Left lobe of liver (tissue), 2 donors: ENCODE measurements at places on chromosomes 6 and 20.

DNA sequence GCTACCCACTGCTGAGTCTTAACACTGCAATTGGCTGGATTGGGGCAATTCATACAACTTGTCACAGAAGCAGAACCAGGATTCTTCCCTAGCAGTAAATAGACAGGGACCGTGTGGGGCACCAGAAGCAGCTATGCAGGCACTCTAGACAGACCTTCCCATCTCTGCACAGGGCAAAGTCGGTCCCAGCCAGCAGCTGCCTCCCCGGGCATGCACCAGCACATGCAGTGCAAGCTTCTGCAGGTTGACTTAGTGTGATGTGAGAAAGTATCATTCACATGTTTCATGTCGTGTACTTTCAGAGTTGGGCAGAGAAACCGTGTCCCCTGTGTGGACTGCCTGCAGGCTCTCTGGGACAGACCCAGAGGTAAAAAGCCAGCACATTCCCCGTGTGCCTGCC is 98.0 kb upstream of the FOXA2 start:
- no peak for DNase-seq

DNA sequence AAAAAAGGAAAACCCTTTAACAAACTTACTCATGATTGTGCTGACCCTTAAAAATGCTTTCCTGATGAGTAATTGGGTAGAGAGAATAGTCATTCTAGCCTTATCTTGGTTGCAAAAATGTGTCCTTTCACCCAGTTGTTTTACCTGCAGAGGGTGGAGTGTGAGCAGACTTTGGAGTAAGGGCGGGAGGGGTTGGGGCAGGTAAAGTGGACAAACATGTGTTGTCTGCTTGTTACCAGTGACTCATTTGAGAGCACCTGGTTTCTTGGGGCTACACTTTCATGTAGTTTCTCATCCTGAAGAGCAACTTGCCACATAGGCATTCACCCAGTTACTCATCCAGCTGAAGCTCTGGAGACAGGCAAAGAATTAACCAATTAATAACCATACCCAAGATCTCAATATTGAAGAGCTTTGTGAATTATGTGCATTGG is 121.1 kb downstream of the TNFRSF21 start:
- no peak for DNase-seq

- no peak for DNase-seq
These were observed 16.7 kb downstream of the CD109 start for GRCh38 chr6:73712535-73713173.

DNA sequence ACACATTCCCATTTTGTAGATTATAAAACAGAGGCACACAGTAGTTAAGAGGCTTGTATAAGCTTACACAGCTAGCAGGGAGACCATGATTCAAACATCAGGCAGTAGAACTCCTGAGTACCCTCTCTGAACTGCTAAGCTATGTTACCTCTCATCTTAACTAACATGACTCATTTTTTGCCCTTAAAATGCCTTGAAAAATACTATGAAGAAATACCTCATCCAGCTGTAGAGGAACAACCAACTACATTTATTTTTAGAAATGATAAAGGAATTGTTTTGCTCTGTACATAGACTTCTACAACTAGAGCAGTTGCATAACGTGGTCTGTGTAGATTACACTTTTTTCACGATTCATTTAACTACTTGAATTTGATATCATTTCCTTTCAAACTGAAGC is 102.1 kb downstream of the FLRT3 start:
- DNase-seq, result no peak

DNA sequence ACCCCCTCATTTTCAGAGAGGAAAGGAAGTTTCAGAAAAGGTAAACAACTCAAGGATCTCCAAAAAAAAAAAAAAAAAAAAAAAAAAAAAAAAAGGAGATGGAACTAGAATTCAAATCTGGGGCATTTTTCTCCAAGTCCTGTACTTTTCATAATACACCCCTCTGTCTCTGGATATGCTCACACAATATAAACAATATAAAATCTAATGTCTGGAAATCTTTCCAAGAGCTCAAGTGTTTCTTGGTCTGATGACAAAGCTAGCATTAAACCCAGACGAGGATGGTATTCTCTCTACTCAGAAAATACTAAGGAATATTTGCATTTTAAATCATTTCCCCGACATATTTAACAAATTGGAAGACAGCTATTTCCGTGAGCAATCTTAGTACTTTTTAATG is 5.8 kb downstream of the GCM1 start:
- no peak for DNase-seq

- DNase-seq, result no peak
These were observed 119.9 kb downstream of the INSM1 start for GRCh38 chr20:20487811-20488210.

DNA sequence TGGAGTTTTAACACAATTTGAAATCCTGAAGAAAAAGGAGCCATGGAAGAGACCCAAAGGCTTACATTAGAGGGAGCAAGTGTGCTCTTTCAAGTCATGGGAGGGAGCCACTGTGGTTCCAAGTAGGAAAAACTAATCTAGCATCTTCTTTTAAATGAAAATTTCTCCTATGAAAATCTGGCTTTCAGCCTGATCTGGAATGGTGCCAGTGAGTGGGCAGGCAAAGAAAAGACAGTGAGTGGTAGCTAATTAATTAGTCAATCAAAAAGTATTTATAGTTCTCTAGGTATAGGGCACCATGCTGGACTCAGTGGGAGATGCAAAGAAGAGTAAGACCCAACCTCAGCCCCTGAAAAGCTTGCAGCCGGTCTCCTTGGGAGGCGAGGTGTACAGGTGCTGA is 21.9 kb downstream of the CAP2 start:
- no peak for DNase-seq

DNA sequence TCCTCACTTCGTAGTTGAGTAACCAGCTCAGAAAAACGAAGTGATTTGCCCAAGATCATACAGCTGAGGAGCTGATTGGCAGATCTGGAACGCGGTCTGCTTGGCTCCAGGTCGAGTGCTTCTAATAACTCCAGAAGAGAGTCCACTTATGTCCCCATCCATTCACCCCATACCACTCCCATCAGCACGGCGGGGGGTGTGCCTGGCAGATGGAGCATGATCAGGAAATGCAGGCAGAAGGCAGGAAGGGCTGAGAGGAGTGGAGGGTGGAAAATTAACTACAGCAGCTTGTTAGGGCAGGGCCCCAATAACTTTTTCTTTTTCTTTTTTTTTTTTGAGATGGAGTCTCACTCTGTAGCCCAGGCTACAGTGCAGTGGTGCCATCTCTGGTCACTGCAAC is 15.0 kb downstream of the FITM2 start:
- no peak for DNase-seq

DNA sequence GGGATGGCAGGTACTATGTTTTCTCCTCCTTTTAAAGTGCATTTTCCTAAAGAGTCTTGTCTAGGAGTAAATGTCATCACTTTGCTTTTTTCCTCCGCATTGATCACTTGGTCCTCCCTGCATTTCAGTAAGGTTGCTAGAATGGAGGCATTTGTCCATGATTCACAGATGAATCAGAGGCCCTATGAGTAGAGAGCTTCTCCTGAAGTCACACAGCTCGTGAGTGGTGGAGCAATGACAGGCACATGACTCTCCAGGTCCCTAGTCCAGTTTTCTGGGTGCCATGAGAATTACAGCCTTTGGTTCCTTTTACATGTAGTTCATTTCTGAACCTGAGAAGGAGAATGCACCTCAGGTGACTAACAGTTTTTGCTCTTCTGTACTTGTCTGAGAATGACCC is 50.5 kb downstream of the HLA-A start:
- no peak for DNase-seq

- no peak for DNase-seq
These were observed 54.4 kb downstream of the GNAS start for GRCh38 chr20:58906894-58907293.

DNA sequence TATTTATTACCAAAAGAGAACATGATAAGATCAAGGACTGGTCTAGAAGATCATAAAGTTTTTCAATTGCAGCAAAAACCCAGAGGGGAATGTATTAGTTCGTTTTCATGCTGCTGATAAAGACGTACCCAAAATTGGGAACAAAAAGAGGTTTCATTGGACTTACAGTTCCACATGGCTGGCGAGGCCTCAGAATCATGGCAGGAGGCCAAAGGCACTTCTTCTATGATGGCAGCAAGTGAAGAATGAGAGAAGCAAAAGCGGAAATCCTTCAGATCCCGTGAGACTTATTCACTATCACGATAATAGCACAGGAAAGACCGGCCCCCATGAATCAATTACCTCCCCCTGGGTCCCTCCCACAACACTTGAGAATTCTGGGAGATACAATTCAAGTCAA is 57.7 kb upstream of the HIVEP2 start:
- no peak for DNase-seq

DNA sequence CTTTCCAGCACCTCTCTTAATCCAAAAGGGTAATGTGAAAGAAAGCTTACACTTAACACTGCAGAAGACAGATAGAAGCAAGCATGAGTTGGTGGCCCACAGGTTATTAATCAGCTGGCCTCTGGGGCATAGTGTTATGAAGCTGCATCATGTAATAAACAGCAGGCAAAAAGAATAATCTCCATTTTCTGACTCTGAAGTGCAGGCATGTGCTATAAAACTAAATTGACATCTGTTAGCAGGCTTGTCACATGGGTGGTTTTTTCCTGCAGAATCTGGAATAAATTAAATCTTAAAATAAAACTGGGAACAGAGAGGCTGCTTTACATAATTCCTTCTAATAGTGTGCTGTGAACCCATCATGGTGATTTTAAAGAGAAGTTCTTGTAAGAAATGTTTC is 73.3 kb downstream of the METTL24 start:
- DNase-seq, result no peak

GRCh38 chr20:39873286-39873685 is 815.8 kb downstream of the MAFB start:
- no peak for DNase-seq

GRCh38 chr6:42010185-42010891 is 40.0 kb upstream of the TAF8 start:
- DNase-seq, result no peak

GRCh38 chr6:36769183-36769675 is 70.0 kb downstream of the CPNE5 start:
- no peak for DNase-seq

DNA sequence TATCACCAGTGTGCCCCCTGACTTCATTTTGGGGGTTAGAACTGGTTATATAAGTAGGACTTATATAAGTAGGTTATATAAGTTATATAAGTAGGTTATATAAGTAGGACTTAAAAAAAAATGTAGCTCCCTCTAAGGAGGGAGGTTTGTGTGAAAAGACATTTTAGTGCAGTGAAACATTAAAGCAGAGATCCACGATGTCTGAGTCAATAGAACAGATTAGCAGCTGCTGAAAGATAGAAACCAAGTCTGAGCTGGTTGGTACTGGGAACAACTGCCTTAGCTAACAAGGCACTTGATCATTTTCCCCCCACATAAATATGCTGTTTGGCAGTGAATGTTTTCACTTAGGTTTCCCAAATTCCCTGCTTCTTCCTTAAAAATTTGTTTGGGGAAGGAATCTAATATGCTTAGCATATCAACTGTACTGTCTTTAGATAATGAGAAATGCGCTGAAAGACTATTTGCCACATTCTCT is 2.1 kb upstream of the RPS12 start:
- no peak for DNase-seq

DNA sequence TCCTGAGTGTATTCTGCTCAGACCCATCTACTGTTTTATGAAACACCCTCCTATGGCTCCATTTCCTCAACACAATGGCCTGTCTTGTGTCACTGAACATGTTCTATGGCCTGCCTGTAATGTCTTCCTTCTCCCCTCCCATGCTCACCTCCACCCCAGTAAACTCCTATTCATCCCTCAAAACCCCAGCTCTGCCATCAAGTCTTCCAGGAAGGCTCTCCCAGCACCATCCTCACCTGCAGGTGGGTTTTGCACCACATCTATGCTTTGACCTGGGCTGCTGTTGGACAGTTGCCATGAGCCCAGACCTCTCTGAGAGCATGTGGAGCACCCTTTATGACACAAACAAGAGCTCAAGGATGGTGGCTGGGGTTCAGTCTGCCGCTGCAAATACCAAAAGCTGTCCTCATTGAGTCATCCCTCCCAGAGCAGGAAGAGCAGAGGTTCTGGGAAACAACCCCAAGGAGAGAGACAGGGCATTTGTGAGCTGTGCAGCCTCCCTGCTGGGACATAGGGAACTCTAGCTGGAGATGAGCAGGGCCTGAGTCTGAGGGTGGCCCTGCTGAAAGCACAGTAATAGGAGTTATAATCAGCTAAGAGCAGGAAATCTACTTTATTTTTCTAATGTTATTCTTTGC is 93.8 kb upstream of the CD93 start:
- DNase-seq, result no peak

DNA sequence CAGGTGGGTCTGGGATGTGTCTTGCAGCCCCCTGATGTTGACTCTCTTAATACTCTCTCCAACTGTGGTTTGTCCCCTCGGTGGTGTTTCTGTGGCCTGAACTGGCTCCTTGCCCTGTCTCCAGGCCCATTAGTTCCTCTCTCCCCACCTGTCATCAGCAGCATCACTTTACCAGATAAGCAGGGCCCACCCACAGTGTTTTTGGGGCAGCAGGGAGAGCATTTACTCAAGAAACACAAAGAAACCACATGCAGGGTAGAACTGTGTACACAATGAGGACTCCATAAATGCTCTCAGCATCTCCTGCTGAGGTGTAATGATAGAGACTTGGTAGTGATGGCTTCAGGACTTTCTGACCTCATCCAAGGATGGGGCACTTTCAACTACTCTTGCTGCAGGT is 20.2 kb upstream of the MRPS18A start:
- no peak for DNase-seq

DNA sequence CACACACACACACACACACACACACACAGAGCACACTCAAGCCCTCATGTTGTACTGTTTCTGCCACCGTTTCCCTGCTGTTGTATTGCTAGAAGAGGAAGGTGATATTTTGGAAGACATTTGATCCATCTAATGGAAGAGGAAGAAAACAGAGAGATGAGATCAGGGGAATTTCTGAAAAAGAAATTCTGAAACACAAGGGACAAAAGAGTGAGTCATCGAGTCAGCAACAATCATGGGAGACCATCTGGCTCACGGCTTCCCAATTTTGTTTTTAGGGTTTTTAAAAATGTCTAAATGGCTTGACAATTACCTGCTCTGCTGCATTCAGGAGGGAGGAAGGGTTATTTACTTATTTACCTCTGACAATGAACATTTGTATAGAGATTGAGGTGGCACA is 22.0 kb downstream of the SOX4 start:
- no peak for DNase-seq

DNA sequence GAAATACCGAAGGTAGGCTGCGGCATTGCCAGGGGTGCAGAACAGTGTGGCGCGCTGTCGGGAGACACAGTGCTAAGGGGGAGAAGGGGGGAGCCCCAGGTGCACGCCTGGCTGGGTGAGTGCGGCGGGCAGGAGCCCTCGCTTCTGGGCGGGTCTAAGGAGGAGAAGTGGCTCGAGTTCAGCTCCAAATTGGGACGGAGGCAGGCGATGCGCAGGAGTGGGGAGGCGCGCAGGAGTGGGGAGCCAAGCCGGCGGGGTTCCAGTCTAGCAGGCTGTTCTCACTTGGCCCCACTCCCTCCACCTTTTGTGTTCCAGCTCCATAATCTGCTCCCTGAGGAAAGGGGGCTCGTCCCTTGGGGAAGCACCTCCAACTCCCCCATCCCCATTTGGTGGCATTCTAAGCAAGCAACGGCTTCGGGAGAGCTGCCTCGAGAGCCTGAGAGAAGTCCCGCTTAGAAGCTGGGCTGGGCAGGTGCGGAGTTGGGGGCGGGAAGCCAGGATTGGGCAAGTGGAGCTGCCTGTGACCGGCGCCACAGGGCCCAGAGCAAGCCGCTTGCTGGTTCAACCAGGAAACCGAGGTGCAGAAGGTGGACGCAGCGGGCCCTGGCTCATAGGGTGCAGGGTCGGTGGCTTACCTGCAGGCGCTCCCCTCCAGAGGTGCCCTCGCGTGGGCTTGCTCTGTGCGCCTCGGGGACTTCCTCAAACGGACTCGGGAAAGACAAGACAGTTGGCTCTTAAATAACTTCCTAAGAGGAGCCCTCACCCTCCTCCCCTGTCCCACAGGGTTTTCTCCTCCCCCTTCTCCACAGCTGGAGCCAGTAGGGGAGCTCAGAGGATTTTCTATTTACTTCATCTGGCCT is at the start of gene F13A1:
F13A1 (minus strand) TSS at position 711 of the 860 bp plus-strand sequence. CDS start 1,998 bp downstream, outside the sequence.
- DNase-seq, result no peak
